Inflammatory macrophage treated with lipopolysaccharide for 4 hours (primary cell): ENCODE measurements at places on chromosomes 16 and 17.

- peak; percentile 33 for DNase-seq
Observed at GRCh38 chr17:73068322-73069153, 23.9 kb downstream of the SLC39A11 start.

DNA sequence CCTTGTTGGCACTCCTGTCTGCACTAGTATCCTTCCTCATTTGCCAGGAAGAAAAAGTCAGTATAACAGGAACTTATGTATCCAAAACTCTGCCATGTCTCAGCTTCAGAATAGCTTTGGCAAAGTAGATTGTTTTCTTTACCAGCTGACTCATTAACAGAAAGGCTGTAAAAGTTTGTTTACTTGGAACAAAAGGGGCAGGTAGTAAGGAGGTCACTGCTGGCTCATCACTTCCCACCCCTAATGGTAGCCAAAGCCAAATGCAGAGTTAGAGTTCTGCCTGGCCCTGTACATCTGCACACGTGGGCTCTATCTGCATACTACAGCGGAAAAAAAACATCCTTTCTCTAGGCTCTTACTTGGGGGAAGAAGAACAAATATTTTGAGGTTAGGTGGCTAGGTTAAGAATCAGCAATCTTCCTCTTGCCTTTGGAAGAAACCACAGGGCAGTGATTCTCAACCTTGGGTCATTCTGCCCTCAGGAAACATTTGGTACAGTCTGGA, 90.9 kb upstream of the BCAR1 start:
- no peak for DNase-seq

- DNase-seq: peak; percentile 2
Observed at GRCh38 chr16:88315543-88316105, 67.1 kb upstream of the ZNF469 start.

GRCh38 chr17:18166894-18167293, 16.7 kb upstream of the ALKBH5 start:
- DNase-seq: no peak

GRCh38 chr16:11253009-11253994, 2.7 kb downstream of the SOCS1 start:
- DNase-seq: no peak

DNA sequence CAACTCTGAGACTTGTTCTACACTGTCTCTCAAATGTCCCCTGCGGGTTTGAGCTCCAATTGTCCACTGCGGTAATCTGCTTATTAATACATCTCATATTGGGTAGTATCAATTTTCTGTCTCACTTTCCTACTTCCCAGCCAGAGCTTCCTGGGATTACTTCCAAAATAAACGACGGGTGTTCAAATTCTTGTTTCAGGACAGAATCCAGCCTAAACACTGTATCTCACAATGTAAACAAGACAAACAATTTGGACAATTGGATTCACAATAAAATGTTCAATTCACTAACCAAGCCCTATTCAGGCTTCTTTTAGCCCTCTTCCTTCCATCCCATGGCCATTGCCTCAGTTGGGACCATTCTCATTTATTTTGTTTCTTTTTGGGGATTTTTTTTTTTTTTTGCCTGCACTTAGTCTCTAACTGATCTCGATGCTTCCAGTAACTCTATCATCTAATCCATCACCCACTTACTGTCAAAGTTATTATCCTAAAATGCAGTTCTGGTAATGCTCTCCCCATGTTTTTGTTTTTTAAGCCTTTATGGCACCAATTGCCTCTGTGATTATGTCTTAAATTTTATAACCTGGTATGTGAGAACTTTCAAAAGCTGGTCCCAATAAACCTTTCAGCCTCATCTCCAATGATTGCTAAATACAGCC, 2.0 kb upstream of the VAT1L start:
- DNase-seq: no peak

DNA sequence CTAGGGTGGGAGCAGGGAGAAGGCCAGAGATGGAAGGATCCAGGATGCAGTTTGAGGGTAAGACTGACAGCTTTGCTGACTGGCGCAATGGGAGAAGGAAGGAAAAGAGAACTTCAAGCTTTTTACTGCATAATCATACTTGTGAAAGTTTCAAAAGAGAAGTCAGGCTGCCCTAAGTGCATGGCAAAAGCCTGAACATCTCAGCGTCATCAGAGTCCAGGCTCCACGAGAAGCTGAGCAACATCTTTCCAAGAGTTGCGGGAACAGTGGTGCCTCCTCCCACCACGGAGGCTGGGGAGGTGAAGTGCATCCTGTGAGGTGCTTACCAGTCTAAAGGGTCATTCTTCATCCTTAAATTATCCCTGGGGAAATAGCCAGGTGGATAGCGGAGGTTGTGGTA, 26.9 kb upstream of the SLC38A8 start:
- DNase-seq: peak; percentile 90
